Stimulated activated CD8-positive, alpha-beta memory T cell treated with anti-CD3 and anti-CD28 coated beads, Interleukin-4, amount 100 ng/mL, for 1 hour (primary cell): ENCODE measurements at places on chromosomes 2 and 18.

DNA sequence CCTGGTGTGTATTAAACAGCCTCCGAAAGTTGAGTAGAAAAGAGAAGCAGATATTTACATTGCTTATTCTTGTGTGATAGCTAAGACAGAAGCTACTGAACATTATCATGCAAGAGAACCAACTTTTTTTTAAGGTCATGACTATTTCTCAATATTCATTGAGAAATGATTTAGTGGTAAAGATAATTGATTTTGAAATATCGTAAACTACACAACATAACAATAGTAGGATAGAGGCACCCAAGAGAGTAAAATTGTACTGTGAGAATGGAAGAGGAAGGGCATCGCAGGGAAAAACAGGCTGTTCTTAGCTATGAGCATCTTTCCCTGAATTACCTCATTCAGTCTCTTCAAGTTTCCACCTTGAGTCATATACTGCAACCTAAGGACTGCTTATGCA, 25.2 kb downstream of the HRH4 start:
- no peak for DNase-seq

DNA sequence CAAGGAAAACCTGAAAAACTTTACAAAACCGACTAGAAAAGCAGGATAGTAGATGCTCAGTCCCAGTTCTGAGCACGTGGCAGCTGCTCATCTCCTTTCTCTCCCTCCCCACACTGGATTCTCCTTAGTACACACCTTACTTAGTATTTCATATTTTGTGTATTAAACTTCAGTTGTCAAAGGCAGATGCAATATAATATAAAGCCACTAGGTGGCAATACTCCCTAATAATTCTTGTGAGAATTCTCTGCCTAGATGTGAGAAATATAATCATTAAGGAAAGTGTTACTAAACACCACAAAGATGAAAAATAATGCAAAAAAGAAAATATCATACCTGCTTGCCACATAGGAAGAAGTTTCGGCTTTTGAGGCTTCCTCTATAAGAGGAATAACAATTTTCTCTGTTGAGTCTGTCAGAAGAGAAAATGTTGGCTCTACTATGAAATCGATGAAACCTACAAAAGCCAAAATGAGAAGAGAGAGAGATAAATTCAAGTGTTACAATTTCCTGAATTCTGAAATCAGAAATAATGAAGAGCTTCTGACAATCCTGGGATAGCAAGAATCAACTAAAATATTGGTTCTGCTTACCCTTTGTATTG, 200.6 kb downstream of the PPP1R1C start:
- DNase-seq = no peak

- DNase-seq = no peak
Observed at GRCh38 chr2:204452464-204453023, 92.7 kb upstream of the PARD3B start.

DNA sequence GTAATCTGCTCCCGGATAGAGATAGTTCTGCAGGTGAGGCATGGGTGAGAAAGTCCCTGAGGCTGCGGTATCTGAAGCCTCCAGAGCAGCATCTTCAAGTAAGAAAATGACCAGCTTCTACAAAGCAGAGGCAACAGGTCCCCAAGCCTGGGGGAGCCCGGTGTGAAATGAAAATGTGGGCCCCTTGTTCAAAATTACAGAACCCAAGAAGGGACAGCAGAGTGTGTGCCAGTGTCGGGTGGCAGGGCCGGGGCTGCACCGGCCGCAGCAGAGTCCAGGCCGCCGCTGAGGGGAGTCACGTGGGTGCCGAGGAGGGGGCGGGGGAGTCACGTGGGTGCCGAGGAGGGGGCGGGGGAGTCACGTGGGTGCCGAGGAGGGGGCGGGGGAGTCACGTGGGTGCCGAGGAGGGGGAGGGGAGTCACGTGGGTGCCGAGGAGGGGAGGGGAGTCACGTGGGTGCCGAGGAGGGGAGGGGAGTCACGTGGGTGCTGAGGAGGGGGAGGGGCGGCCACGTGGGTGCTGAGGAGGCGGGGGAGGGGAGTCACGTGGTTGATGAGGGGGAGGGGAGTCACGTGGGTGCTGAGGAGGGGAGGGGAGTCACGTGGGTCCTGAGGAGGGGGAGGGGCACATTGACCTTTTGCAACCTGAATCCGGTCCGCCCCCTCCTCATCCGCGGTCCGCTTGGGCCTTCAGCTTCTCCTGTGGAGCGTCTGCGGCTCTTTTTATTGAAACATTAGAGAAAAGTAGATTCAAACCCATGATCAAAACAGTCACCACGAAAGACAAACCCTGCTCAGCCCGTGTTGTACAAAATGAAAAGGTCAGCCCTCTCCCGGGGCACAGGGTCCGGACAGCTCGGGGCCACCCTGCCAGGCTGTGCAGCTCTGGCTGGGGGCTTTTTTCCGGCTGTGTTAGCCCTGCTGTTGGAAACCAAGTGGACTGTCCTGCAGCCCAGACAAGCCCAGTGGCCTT, 10.4 kb downstream of the COLEC11 start:
- no peak for DNase-seq

DNA sequence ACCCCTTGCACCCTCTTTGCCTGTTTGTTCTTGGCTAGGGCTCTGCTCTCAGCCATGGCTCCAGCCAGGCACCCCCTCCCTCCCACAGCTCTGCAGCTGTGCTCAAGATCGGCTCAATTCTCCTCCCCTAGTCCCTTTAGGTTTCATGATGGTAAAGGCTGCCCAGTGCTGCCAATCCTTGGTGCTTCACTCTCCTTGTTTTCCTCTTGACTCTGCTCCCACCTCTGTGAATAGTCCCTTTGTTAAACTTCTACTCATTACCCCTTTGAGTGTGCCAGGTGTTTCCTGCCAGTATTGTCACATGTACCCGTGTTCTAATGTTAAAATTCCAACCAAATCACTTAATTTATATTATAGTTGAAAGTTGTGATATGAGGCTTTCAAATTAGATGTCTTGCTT, 101.0 kb upstream of the CERS6 start:
- DNase-seq = no peak

DNA sequence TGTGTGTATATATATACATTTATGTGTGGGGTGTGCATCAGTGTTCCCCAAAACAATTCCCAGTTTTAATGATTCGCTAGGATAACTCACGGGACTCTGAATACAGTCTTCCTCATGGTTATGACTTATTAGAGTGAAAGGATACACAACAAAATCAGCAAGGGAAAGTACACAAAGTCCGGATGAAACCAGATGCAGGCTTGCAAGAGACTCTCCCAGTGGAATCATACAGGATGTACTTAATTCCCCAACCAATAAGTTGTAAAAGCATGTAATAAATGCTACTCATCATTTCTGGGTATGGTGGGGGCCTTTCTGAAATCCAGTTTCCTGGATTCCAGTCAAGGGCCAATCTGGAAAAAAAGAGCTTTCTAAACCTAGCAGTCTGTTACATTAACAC, 654.1 kb upstream of the SYT4 start:
- DNase-seq = no peak

DNA sequence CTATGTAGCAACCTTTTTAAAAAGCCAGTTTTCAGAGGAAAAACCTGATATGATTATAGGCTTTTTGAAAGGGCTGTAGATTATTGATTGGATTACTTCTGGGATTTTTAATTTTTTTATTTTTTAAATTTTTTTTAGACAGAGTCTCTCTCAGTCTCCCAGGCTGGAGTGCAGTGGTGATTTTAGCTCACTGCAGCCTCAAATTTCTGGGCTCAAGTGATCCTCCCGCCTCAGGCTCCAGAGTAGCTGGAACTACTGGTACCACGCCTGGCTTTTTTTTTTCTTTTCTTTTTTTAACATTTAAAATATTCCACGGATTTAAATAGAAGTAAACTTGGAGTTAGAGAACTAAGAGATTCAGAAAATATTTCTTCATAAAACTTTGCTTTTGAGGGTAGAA, 1.2 kb downstream of the MRPL19 start:
- DNase-seq = no peak

DNA sequence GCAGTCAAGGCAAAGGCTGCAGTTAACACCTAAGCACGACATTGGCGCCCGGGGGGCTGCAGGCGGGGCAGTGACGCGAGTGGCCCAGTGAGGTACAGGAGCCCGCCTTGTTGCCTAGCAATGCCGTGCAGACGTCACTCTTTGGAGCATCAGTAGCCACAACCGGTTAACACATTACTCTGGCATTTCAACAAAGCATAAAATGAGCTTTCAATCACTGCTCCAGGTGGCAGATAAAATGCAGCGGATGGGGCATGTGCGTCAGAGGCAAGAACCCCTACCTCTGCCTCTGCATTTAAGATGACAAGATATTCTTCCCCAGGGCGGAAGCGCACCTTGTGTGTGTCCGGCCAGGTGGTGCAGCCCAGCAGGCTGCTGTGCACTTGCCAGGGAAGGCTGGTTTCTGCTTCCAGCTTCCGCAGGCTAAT, 139.4 kb downstream of the MTCL1 start:
- DNase-seq = no peak

- DNase-seq = no peak
Observed at GRCh38 chr18:25077038-25077943, 274.7 kb downstream of the ZNF521 start.

DNA sequence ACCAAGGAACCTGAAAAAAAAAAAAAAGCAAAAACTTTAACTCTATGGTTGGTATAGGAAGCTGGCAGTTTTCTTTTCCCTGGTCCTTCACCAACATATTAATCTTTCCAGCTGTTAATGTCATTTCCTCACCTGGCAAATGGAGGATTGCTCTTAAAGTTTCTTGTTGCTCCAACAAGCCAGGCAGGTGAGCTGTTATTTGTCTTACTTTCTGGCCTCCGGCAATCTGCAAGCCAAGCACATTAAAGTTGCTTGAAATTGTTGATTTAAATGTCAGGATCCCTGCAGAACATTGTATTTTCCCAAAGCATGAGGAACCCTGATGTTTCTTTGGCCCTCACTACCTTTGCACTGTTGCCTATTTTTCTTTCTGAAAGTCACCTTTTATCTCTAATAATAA, 664.9 kb downstream of the METTL4 start:
- DNase-seq = no peak

DNA sequence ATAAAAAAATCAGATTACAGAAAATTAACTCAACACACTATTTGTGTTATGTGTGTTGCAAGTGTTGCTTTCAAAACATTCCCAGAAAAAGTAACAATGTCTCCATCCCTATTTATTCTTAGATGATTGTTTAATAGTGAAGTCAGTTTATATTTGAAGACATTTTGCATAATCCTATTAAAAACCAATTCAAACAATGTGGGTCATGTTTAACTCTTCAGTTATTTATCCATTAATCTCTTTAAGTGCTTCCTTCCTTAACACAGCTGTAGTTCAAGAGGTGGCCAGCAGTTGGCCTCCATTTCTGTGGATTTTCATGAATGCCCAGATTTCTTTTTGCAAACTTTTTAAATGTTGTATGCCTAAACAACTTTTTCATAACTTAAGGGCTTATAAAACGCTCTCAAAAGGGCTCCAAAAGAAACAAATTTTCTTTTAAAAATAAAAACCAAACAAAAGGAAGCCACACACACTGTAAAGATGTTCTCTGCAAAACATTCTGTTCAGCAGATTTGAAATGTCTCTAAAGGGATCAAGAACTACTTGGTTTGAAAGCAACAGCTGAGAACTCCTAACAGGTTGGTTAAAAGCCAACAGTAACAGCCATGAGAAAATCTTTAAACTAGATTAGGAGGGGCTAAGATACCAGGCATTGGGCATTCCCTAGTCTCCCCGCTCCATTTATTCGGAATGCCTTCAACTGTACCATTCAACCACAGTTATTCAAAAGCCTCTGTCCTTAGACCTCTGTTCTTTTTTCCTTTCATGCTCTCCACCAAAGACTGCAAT, 71.5 kb downstream of the THADA start:
- no peak for DNase-seq

DNA sequence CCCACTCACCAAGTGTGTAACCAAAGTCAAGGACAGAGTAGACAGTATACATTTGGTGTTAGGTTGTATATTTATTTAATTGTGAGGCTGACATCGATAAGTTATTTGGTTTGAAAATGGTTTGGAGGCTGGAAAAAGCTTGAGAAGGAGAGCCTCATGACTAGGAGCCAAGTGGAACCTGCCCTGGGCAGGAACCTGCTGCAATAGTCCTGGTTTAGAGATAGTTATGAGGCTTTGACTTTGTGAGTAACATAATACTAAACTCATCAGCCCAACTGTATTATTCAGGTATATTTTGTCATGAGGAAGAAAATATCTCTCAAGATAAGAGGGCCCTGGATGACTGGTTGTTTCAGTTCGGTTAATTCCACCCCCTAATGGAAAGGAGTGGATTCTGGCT, 234.3 kb upstream of the CYRIA start:
- DNase-seq = no peak

DNA sequence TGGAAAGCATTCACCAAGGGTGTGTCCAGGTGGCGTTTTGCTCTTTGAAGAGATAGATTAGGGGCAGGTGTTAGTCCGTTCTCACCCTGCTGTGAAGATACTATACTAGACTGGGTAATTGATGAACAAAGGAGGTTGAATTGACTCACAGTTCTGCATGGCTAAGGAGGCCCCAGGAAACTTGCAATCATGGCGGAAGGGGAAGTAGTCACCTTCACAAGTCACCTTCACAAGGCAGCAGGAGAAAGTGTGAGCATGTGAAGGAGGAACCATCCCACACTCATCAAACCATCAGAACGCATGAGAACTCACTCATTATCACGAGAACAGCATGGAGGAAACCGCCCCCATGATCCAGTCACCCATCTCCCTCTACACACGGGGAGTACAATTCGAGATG, 135.7 kb upstream of the NFATC1 start:
- no peak for DNase-seq

GRCh38 chr2:48633143-48633542, 15.5 kb downstream of the GTF2A1L start:
- no peak for DNase-seq

DNA sequence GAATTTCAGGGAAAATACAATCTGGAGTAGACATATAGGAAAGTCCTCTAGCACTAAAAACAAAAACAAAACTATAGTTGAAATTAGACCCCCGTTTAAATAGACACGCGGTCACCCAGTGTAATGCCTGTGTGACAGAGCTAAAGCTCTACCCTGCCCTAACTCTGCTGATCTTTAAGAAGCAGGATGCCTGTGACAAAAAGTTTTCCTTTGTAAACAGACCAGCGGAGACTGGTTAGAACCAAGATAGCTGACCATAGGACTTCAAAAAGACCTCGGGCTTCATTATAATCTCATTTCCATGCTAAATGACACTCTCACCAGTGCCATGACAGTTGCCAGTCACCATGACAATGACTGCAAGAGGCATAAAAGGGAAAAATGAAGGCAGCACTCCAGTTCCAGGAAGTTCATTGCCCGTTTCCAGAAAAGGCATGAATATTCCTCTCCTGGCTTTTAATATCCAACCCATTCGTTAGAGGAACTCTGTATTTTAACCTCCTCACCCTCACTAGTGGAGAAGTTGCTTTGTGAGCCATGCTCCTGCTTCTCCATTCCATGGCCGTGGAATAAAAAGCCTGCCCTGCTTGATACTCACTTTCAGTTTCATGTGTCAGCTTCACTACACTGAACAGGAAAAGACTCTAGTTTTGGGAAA, 157.2 kb upstream of the COPS8 start:
- DNase-seq = no peak

DNA sequence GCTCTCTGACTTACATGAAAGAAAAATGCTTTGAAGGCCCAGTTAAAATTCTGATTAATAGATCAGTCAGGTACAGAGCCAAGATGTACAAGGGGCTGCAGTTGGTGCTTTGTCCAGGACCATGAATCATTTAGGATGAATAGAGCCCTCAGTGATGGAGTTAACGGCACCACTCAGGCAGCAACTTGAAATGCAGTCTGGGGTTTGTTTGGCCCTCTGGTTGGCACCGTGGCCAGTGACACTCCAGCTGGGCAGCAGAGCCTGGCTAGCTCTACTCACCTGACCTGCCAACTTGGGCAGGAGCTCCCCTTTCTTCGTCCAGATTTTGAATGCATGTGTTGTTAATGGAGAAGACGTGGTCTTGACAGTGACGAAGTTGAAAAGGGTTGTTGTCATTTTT, 493.0 kb upstream of the ACVR2A start:
- no peak for DNase-seq
